ENCODE measurements at places on chromosomes 2 and 18.

GRCh38 chr2:110746586-110747521, 14.5 kb downstream of the ACOXL start:
- DNase-seq: no peak

DNA sequence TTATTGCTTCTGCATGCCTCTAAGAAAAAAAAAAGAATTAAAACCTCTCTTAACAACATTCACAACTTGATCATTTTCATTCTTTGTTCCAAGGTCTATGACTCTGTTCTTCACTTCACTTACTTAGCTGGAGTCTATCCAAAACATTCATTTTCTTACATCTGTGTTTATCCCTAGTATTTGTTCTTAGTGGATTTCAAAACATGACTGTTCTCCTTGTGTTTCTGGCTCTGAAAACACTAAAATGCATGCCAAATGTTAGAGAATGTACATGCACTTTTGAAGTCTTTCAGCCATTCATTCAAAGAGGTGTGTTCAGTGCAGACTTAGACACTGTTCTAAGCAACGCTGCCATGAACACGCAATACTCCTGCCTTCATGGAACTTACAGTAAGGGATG, 138.8 kb downstream of the CNTNAP5 start:
- no peak for DNase-seq

- DNase-seq: no peak
Measured at GRCh38 chr2:126831234-126832005, 67.3 kb upstream of the TEX51 start.

DNA sequence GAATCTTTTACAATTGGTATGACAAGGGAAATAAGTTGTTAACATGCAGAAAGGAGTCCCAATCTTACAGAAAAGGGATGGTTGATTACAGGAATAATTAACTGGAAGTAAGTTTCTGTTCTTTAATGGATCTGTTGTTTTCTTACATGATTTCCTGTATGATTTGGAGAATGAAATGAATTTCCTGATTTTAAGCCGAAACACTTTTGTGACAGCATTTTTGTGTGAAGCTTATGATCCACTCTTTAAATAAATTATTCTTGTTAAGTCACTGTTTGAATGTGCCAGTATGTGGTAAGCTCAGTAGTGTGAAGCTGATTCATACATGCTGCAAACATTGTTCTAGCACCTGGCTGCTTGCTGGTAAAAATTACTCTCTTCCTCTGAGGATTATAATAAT, 516.2 kb downstream of the DCDC2C start:
- DNase-seq: no peak

DNA sequence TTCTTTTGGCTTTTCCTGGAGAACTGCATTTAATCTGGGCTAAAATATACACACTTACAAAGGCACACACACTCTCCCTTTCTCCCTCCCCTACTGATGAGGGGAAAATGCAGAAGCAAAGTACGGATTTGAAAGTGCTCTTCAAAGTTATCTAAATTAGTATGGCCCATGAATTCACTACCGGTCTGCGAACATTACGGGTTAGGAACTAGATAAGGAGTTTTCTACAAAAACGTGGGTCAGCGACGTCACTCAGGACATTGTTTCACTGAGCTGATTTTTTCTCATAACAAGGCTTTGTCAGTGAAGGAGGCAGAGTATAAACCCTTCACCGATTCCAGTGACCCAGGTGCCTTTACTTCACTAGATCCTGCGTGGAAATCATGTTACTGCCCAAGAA, 47.3 kb downstream of the COA5 start:
- no peak for DNase-seq

DNA sequence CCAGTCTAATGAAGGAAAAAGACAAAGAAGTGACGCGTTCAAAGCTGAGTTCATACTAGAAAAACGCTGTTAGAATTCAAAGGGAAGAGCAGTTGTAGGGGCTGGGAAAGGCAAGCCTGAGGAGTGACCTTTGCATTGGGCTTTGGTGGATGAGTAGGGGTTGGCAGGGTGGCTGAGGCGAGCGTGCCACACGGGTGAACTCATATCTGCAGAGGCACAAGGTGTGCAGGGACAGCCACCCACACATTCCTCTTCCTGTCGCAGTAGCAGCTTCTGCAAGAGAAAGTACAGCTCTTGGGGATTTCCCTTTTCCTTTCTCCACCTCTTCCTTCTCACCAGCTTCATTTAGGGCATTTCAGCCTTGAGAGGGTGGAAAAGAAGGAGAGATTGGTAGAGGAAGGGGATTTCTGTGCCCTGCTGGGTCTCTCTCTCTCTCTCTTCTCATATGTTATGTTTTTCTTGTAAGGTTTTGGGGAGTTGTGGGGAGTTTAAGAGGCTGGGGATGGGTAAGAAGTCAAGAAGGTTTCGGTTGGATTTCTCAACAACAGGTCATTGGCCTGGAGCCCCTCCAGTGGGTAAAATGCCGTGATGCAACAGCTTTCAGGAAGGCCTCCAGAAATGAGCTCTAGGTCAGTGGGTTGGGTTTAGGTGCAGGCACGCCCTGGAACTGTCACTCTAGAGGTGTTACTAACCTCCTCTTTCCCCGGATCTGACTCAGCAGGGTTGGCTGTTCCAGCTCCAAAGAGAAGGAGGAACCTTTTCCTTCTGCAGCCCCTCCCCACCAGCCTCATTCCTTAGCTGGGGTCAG, 40.1 kb downstream of the ODC1 start:
- peak; percentile 74 for DNase-seq

DNA sequence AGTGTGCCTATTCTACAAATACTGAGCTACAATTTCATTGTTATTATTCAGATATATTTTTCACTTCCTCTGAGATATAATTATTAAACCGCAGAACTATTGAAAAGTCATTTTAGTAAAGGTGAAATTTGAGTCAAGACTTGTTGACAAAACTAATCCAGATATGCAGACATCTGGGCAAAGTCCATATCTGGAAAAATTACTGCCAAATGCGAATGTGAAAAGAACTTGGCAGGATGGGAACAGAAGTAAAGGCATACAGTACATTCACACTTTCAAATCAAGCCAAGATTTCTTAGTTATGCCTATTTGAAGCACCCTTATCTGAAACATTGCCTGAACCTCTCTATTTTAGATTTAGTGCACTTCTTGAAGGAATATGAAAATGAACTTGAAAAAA, 923.6 kb downstream of the CCDC85A start:
- no peak for DNase-seq

DNA sequence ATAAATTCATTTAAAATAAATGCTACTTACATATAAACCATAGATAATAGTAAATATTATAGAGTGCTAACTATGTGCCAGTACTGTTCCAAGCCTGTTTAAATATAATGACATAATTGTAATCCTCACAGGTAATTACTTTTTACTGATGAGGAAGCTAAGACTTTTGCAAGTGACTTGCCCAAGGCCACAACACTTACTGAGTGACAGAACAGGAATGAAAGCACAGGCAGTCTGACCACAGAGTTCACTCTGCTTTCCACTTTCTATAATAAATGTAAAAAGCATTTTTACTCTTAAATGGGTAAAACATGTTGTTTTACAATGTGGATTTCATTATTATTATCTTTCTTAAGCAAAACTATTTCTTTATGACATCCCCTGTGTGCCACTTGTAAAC, 537.8 kb upstream of the SLC39A10 start:
- no peak for DNase-seq

DNA sequence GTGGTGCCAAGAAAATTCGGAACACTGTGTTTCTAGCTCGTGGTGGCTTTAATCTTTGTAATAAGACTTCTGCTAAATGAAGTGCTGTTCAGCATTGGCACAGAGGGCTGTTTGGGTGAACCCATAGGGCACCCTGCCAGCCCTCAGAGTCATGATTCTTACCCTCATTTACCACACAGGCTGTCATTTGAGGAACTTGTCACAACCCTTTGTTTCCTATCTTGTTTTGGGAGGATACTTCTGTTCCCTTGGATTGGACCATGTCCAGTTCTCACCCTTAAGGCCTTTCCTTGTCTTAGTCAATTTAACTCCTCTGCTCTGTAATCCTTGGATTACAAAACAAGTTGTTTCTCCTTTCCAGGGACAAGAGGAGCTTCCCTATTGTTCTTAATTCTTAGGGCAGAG, 225.7 kb downstream of the MTX2 start:
- DNase-seq: no peak

GRCh38 chr2:112917856-112918255, 6.9 kb downstream of the IL37 start:
- no peak for DNase-seq
